ENCODE measurements at places on chromosomes 5 and 9.

GRCh38 chr9:121648799-121649198 lies 2.6 kb upstream of the DAB2IP start:
- no peak for DNase-seq

GRCh38 chr5:139458580-139459407 lies 3.7 kb downstream of the ECSCR start:
- DNase-seq = no peak

GRCh38 chr5:125421006-125421405 lies 674.6 kb upstream of the ZNF608 start:
- no peak for DNase-seq

DNA sequence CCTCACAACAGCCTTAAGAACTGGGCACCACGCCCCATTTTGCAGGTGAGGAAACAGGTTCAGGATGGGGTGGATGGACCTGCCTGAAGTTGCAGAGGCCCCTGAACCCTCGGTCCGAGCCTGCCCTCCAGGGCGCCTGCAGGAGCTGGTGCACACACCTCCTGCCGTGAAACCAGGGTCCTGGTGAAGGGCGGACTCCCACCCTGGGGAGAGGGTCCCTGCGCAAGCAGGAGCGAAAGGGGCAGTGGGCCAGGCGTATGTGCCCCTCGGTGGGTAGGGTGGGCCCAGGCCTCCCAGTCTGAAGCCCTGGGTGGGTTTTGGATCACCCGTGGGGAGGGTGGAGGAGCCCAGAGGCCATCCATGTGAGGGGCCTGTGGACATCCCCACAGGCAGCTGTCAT lies 37.9 kb downstream of the HK3 start:
- no peak for DNase-seq

DNA sequence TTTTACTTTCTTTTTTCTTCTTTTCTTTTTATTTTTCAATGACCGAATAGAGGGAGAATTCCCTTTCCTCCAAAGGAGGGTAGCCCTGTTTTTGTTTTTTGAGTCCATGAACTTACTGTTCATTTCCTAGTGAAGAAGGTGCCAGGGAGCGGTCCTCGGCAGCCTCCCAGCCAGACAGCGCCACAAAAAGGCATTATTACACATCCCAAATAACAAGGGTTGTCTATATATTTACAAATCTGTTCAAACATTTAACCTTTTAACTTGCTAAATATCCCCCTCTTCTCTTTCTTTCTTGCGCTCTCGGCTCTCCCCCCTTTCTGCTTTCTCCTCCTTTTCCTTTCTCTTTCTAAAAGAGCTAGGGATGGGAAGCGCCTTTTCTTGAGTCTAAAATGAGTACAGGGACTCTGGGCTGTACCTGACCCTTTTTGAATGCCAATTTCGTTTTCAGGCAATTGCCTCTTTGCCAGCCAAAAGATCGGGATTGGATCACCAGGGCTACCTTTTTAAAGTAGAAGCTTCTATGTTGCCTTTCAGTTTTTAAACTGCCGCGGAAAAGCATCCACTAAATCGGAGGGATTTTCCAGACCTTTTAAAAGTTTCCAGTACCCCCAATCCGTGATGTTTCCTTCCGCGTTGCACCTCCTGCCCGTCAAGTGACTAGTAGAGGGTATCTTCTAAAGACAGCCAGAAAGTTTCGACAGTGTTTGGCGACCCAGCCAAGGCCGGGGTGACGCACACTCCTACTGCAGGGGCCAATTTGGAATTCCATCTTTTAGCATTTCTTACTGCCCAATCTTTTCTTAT lies 125.6 kb downstream of the TMEM161B start:
- no peak for DNase-seq
